ENCODE measurements at places on chromosomes 13 and 19.

DNA sequence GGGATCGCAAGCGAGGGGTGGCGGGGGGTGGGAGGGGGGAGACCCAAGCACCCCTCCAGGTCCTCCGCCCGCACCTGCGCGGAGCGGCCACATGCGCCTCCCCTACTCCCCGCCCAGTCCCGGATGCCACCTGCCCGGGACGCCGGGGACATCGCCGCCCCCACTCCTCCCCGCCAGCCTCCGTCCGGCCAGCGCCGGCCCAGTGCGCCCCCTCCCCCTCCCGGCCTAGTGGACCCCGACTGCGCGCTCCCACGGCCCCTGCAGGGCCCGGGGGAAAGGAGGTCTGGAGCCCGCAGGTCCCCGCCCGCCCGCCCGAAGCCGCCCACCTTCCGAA, 263 bp downstream of the RHPN2 start:
- no peak for DNase-seq

DNA sequence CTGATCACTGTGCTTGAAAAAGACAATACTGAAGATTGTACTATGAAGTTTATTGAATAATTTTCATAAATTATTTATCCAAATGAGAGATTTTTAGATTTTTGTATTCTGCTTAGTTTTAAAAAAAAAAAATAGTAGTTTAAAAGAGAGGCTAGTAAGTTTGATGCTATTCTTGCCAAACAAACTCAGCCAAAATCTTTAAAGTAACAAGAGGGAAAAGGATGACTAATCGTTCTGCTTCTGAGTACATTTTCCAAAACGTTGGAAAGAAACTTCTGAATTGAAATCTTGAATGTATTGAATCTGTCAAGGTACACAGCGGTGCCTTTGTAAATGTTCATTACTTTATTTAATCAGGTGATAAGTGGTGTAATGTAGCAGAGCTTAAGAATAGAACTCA, 34.4 kb downstream of the NUP58 start:
- no peak for DNase-seq

DNA sequence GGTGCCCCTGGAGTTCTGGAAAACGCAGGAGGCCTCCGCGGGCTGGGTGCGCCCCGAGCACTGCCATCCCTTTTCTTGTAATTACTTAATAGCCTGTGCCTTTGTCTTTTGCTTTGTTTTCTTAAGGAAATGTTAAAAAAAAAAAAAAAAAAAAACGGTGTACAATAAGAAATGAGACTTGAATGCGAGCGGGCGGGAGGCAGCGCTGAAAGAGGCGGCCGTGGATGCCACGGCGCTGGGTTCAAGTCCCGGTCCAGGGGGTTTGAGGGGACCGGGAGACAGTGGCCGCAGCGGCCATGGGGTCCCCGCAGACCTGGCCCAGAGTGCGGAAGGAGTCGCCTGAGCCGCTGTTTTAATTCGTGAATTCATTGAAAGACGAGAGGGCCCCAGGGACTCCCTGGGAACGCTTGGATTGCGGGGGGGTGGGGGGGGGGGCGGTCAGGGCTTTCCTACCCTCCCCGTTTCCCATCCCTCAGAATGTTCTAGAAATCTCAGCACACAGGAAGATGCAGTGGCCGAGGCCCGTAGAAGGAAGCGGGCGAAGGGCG, 349.2 kb upstream of the ARGLU1 start:
- no peak for DNase-seq

DNA sequence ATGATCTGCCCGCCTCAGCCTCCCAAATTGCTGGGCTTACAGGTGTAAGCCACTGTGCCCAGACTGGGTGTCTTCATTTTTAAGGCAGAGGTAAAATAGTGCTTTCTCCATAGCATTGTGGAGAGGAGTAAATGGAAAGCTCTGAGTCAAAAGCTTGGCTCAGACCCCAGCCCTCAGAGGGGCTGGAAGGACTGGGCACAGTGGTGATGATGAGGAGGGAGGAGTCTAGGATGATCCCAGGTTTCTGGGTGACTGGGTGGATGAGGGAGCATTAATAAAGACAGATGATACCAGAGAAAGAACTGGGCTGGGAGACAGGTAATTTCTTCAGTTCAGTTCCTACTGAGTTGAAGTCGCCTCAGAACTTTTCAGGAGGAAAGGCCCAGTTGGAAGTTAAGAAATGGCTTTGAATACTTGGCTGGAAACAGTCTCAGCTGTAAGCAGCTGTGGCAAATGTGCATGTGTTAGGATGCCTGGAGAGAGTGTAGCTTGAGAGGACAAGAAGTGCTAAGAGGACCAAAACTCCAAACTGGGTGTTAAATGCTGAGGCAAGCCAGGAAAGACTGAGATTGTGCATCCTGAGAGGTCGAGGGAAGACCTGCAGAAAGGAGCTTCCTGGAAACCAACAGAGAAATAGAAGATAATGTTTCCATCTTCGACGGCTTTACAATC, 37.1 kb upstream of the MEDAG start:
- no peak for DNase-seq

GRCh38 chr19:33167438-33167837, 26.7 kb upstream of the LRP3 start:
- no peak for DNase-seq

DNA sequence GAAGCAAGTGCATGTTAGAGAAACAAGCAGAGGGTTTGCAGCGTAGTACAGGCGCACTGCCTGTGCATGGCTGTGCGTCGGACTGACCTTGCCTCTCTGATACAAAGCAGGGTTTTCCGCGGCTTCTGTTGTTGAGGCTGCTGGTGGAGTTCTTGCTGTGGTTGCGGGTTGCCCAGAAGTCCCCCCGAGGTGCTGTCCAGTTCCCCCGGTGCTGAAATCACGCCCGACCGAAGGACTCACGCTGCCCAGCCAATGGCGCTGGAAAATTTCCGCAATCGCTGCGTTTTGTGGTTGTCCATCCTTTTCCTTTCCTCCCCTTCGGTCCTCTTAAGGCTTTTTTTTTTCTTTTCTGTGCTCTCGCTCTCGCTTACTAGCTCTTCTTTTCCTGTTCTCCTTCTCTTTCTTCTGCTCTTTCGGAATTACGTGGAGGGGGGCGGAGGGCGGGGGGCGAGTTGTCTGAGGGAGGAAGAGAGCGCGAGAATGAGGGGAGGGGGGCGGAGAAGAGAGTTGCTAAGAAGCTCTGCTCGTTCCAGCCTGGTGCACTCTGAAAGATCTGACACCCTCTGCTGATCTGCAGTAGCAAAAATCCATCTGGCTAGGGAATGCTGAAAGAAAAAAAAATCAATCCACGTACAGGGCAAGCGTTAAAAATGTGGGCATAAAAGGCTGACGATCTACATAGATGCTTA, at the start of gene SLITRK1:
Gene SLITRK1 (minus strand): TSS at position 558 of the 689 bp plus-strand sequence. CDS start 967 bp downstream, outside the sequence.
- no peak for DNase-seq
